ENCODE measurements at places on chromosomes 16 and 17.

DNA sequence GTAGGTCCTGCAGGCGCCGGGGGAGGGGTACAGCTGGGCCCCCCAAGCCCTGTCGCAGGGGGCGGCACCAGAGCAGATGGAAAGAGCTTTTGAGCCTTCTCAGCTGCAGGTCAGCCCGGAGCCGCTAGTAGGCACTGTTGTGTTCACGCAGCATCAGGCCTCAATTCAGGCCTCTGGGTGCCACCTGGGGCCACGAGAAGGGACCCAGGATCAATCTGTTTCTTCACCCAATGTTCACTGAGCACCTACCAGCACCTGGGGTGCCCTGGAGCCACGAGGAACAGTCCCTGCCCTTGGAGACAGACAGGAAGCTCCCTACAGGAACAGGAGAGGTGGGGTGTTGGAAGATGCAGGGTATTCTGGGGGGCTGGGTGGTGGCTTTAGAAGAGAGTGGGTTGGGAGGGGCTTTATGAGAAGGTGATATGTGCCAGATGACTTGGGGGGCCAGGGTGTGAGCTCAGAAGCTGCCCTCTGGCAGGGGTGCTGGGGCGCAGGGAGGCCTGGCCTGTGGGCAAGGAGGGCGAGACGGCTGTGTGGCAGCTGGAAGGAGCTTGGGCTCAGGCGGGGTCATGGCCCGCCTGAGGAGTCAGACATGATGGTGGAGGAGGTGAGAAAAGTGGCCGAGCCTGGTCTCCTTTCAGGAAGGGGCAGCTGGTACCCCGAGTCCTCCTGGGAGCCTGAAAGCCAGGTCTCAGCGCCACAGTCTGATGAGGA, 121.9 kb upstream of the GSE1 start:
- no peak for DNase-seq

- no peak for DNase-seq
These were observed 608.0 kb upstream of the CDH8 start for GRCh38 chr16:62644030-62644812.

GRCh38 chr16:14418795-14419225, 211.2 kb downstream of the PARN start:
- DNase-seq, result no peak

- DNase-seq, result peak; percentile 7
These were observed at the start of gene TNFSF12 for GRCh38 chr17:7548585-7549400. Gene TNFSF12 (plus strand): TSS chr17:7549058. CDS start chr17:7549154, 96 bp downstream.

GRCh38 chr16:81201267-81201666, 37.2 kb upstream of the BCO1 start:
- peak; percentile 10 for DNase-seq

DNA sequence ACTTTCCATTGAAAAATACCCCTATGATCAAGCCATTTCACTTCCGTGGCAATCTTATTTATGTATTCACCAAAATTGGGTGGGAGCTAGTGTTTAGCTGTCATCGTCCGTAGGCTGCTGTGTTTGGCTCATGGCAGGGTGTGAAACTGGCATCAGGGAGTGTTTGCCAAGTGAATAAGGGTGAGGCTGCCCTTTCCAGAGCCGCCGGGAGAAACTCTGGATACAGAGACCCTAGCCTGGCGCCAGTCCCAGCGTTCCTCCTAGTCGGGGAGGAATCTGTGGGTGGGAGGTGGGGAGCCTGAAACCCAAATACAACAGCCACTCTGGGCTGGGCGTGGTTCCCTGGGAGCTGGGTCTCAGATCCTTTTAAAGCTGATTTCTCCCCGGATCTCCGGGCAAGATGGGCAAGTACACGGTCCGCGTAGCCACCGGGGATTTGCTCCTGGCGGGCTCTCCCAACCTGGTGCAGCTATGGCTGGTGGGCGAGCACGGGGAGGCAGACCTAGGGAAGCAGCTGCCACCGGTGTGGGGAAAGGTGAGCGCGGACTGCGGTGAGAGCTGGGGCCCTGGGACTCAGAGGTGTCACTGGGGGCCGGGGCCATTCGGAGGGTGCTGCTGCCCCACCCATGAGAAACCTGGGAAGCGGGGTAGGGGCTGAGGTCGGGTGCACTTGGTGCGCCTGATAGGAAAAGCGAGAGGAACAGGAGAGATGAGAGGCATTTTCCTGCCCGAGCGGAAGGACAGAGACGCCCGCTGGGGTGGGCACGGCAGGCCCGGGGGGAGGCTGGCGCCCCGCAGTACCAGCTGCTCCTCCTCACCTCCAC, 62.1 kb upstream of the TEKT1 start:
- DNase-seq, result no peak

All from IMR-90 (cell line).